ENCODE measurements at places on chromosomes 5 and 9.

DNA sequence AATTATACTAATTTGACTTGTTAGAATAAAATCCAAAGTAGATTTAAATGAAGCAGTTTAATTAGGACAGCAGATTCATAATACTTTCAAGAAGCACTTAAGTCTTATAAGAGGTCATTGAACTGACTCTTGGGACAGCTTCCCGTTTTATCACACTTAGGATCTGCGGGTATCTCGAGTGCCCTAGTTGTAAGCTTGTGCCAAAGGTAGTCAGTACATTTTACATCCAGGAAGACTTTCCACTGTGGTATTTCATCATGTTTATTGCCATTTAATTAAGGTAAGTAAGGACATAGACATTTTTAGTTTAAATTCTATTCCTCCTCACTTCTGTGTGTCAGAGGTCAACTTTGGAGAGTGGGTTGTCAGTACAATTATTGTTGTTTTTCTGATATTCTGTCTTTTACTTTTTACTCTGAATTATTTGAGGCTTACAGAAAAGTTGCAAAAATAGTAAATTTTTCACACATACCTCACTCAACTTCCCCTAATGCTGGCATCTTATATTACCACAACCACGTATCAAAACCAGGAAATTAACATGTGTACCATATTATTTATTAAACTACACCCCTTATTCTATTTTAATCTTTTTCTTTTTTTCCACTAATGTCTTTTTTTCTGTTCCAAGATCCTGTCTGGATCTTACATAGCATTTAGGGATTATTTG is 7.5 kb upstream of the ZNF367 start:
- no peak for DNase-seq

DNA sequence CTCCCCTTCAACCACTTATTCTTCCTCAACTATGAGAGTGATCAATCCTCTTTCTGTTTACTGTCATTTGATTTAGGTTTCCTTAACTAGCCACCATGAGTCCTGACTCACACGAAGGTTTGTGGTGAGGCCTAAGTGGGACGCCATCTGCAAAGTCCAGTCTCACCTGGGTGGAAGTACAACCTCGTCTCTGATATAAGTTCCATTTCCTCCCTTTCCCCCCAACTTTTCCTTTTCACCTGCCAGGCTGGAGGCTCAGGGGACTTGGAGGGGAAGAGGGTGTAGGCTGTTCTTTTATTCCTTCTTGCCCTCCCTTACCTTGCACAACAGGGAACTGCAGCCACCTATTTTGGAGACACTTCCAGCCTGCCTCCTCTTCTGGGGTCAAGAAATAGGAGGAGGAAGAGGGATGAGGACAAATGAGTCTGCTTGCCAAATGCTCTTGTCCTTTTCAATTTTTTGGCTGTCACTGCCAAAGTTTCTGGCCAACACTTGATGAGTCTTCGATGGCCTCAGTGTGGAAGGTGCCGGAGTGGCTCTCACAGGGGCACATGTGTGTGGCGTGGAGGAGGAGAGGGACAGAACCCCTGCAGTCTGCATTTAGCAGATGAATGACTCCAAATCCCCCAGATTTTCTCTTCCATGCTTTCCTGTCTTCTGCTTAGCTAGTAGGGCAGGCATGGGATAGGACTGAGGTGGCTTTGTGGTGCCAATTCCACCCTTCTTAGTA is 249.6 kb downstream of the NSG2 start:
- no peak for DNase-seq

DNA sequence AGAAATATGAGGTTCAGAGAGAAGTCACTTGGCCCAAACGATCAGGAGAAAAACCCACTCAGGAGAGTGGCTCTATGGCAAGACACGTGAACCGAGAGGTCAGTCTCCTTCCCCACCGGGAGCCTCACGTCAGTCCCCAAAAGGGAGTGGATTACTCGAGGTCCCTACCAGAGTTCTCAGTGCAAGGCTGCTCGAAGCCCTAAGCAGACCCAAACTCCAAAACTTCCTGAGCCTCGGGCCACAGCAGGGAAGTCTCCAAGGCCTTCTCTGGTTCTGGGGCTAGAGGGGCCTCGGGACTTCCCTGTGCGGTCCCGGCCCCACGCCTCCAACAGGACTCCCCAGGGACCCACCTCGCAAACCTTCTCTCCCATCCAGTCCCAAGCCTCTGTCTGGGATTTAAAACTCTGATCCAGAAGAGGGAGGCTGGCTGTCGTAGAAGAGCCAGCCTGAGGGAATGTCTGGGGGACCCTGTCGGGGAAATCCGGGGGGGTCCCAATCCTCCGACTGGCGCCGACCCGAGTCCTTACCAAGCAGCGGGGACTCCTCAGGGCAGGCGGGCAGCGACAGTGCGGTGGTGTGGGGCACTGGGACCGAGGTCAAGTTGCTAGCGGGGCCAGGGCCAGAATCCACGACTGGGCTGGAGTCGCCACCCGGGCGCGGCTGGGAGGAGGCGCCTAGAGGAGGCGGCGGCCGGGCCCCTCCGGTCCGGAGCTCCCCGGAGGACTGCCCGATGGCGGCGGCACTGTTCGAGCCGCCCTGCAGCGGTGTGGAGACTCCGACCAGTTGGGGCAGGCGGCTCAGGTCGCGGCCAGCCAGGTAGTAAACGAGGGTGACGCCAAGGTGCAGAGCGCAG is 679 bp downstream of the B4GALT1 start:
- peak; percentile 37 for DNase-seq

DNA sequence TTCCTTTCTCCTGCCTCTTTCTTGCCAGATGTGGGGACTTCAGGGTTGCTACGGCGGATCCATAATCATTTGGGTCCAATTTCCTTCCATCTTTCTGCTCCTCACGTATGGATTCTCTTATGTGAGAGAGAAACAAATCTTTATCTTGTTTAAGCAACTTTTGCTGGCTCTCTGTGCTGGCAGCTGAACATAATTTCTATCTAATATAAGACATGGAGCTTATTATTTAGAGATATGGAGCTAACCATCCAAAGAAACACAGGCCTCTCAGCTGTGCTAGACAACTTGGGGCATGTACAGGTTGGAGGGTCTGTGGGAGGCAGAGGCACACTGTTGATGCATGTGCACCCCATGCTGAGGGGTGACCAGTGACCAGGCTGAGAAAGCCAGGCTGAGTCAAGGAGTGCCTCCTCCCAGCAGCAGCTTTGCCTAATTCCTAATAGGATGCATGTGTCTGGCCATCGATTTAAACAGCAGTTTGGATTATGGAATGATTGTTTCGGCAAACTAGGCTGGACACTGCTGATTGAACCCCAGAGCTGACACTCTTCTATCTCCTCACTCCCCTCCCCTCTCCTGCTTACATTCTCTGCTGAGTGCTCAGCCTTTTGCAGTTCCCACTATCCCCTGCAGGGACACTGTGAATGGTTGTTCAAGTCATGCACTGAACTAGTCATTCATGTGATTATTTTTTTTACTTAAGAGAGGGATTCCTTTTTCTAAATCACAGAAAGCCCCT is 195.8 kb downstream of the ERCC6L2 start:
- no peak for DNase-seq

DNA sequence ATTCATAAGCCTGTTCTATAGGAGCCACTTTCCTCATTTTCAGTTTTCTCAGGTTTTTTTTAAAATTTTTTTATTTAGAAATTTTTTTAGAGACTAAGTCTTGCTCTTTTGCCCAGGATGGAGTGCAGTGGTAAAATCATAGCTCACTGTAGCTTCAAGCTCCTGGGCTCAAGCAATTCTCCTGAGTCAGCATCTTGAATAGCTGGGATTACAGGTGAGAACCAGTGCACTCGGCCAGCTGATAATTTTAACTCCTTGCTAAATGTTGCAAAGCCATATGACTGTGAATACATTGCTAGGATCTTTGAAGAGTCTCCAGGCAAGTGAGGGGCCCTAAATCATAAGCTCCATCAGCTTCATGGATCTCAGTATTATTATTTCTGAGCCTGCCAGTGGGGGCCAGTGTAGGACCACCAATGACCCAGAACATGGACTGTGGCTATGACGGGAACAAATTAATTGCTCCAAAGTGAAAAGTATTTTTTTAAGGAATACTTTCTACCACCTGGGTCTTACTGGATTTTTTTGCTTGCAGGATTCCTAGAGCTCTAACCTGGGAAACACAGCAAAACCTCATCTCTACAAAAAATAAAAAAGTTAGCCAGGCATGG is 5.7 kb upstream of the GAPVD1 start:
- DNase-seq, result peak; percentile 5

DNA sequence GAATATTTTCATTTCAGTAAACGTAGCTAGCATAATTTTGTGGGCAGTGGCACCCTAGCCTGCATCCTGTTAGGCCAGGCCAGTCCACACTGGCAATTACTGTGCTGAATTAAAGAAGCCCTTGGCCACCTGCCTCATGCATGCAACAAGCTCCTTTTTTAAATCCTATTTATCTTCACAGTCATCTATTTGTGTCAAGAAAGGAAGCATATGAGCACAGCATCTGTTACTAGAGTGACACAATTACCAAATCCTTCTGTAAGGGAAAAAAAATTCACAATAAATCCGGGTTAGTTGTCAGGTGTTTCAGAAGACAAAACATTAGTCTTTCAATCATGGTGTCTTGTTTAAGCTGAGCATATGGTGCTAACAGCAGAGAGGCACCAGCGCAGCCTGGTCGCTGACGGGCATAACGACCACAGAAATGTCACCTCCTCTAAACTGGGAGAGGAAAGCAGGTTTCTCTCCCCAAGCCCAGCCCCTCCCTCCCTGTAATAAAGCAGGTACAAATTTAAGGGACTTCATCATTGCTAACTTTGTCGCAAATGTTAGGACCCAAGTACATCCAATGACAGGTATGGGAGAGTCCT is 520.6 kb downstream of the CTNND2 start:
- DNase-seq, result no peak

GRCh38 chr5:78985116-78985724 is at the start of gene ARSB:
Gene ARSB (minus strand): TSS chr5:78985310. CDS start chr5:78985248, 62 bp downstream.
- peak; percentile 60 for DNase-seq

DNA sequence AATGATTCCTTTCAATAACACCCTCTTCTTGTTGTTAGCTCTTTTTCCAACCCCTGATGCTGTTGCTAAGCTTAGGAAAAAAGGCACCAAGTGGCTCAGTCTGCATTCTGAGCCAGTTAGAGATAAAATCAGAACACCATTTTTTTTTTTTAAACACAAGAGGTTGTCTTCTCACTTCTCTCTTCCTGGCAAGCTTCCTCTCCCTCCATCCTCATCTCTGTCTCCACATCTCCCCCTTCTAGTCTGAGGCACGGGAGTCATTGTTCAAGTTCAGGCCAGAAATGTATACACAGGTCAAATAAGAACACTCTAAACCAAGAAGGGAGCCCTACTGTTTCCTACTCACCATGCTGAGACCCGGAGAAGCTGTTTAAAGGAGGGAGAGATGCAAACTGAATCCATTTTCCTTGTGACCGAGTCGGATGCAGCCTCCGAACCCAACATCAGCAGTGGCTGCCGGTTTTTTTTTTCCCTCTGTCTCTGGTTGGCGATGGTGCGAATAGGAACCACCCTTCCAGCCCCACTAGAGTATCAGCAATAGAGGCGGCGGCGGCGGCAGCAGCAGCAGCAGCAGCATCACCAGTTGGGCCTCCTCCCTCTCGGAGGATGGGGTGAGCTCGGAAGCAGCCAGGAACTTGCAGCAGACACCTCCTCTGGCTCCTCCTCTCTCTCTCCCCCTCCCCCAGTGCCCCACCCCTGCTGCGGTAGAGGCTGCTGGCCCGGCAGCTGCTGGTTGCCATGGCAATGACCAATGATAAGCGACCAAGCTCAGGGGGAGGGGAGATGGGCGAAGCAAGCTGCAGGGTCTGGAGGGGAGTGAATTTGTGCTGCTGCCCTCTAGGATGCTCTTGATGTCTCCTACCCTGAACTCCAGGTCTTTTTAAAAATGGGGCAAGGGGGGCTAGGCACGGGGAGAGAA is at the start of gene JAKMIP2:
TSS of gene JAKMIP2 (minus strand) at position 619 of the 919 bp plus-strand sequence. CDS start 110,922 bp downstream, outside the sequence.
- DNase-seq, result peak; percentile 98

DNA sequence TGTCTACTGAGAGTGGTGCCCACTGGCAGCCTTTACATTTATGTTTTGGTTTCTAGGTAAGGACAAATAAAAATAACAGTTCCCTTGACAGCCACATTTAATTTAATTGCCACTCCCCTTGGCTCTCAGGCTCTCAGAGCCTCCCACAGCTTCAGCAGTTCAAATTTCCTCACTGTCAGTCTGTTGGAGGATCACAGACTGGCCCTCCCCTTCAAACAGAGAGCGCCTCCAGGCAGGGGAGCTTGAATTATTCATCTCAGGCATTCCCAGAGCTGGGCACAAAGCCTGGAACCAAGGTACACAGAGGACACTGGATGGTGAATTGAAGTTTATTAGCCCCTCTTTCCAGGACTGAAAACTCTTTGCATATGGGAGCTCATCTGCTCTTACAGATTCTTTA is 407.7 kb downstream of the SPOCK1 start:
- no peak for DNase-seq

GRCh38 chr5:119016125-119016774 is 27.9 kb upstream of the DTWD2 start:
- DNase-seq, result no peak

GRCh38 chr5:87392801-87393200 is 19.9 kb downstream of the CCNH start:
- DNase-seq, result no peak

DNA sequence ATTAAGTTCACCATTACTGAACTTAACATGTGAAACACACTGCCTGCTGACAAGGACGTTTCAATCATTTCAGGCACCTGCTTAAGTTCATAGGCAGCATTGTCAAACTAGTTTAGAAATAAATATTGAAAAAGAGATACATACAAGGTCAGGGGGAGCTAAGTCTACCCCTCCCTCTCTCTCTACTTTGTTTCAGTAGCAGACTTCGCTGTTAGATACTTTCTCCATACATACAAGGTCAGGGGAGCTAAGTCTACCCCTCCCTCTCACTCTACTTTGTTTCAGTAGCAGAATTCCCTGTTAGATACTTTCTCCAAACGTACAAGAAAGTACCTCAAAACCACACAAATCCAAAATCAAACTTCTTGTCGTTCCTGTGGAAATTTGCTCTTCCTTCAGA is 387.4 kb upstream of the PDE4D start:
- no peak for DNase-seq

DNA sequence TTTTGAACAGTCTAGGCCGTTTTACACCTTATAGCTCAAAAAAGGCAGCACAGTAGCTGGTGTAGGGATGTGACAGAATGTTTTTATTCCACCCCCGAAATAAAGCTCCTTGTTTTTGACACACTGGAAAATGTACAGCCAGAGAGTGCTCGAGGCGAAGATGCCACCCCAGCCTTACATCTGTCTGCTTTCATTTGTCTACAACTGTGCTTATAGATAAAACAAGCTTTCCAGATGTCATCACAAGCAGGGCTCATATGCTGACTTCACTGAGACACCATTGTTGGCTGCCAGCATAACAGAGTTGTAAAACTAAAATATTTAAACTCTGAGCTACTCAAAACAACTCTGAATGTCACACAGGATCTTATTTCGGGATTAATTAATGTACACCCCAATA is 386.3 kb downstream of the BNC2 start:
- DNase-seq, result no peak

GRCh38 chr5:175343308-175343707 is 100.7 kb downstream of the DRD1 start:
- no peak for DNase-seq

DNA sequence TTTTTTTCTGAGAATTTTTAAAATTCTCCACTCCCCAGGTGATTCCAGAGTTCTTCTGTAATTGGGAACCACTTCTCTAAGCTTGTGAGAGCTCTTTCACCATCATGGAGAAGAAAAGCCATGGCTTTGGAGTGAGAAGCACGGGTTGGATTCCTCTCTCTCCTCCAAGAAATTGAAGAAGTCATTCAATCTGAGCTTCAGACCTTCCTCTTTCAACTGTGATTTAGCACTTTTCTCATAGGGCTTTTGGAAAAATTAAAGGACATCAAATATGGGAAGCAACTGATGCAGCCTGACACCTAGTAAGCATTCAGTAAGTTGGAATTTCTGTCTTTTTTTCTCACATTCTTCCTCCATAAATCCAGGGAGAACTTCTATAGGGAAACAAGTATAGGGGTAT is 580.4 kb upstream of the KLF4 start:
- no peak for DNase-seq

- no peak for DNase-seq
Observed at GRCh38 chr5:148426514-148426913, 42.8 kb downstream of the FBXO38 start.

Data from NCI-H146 (cell line).